ENCODE measurements at places on chromosomes 5 and 9. TPM values are rescaled to one million over a fixed set of nuclear protein-coding genes. Genes with fewer than 3 reads are reported as not detected.

The CDH6 gene
- total RNA-seq: not detected

DNA sequence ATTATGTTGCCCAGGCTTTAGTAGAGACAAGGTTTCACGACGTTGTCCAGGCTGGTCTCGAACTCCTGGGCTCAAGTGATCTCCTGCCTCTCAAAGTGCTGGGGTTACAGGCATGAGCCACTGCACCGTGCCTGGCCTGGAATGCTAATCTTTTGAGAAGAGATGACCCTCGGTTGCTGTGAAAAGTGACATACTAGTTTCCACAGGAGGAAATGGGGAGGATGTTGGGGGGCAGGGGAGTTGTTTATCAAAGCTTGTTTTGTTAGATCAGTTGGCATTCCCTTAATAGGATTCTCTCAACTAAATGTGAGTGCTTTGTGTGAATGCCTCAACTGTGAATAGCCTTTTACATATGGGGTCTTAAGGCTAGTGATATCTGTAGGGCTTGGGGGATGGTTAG is 16.4 kb upstream of the MATR3 start:
- H3K4me1 ChIP-seq: peaks cover 45% of the 10 kb centered on the region

The NPR2 gene
- total RNA-seq: 15.4 TPM

- peaks cover 6% of the 10 kb centered on the region for H3K27me3 ChIP-seq
- H3K36me3 ChIP-seq: no peaks in the 10 kb centered on the region
- no peak overlapping the region for H3K4me3 ChIP-seq
- no peak for DNase-seq
- H3K27ac ChIP-seq: no peak overlapping the region
Observed at GRCh38 chr5:88552426-88552825, 283.8 kb upstream of the TMEM161B start.

DNA sequence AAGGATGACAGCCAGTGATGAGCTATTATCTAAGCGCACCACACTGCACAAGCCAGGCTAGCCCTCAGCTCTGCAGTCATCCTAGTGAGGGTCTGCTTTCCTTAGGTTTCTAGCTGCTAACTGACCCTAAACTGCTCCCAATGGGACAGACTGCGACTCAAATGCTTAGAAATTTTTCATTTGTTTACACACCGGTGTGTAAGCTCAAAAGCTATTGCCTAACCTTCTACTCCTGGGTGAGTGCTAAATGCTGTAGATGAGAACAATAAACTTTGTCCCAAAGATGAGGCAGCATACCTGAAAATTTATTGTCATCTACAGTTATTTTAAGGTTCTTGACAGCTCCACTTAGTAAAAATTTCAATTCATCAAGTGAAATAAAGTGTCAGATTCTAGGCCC is 311.4 kb downstream of the TMEM167A start:
- no peaks in the 10 kb centered on the region for H3K36me3 ChIP-seq
- no peak overlapping the region for H3K27ac ChIP-seq
- H3K4me1 ChIP-seq: no peaks in the 10 kb centered on the region
- peaks cover 11% of the 10 kb centered on the region for H3K27me3 ChIP-seq
- no peak overlapping the region for H3K4me3 ChIP-seq

- no peaks in the 10 kb centered on the region for H3K4me1 ChIP-seq
- no peak for DNase-seq
- H3K27me3 ChIP-seq: no peaks in the 10 kb centered on the region
- H3K4me3 ChIP-seq: no peak overlapping the region
Observed at GRCh38 chr5:137156180-137156579, 342.9 kb downstream of the SPOCK1 start.

The ORM2 gene
- not detected for total RNA-seq

DNA sequence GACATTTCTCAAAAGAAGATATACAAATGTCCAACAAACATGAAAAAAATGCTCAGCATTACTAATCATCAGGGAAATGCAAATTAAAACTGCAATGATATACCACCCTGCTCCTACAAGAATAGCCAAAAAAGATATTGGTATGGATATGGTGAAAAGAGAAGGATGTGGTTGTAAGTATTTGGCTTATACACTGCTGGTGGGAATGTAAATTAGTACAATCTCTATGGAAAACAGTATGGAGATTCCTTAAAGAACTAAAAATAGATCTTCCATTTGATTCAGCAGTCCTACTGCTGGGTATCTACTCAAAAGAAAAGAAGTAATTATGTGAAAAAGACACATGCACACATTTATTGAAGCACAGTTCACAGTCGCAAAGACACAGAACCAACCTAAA is 67.6 kb upstream of the RUSC2 start:
- no peak for DNase-seq
- no peaks in the 10 kb centered on the region for H3K36me3 ChIP-seq
- no peaks in the 10 kb centered on the region for H3K4me1 ChIP-seq

DNA sequence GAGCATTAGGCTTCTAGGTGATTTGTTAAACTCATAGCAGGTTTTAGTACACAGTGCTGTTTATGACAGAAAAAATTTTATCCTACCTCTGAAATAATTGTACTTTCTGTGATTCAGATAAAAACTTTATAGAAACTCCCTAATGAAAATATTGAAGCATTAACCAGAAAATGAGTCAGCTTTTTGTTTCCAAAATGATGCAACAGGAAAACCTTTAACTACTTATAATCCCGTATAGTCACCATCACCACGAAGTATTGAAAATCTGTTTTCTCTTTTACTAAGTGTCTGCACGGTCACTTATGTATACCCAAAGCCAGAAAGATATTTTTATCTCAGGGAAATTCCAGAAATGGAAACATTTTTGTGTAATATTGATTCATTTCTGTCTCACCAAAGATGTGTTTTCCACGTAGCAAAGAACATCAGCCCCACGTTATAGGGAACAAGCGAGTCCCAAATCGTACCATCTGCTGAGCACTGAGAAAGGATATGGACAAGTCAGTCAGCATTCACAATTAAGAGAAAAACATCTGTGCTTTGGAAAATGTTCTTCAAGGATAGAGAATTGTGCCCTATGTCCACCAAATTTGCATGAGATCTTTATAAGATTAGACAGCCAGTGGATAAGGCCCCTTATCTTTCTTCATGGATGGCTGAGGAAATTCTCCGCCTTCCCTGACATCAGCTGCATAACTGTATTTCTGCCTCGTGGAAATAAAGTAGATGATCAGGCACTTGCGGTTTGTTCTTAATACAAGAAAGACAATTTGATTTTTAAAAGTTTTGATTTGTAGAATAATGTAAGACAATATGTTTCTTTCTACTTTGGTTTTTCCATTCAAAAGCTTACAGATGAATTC is 41.9 kb downstream of the TNFAIP8 start:
- peak overlapping the region; percentile 83 for H3K27ac ChIP-seq
- no peaks in the 10 kb centered on the region for H3K27me3 ChIP-seq
- H3K4me3 ChIP-seq: peak overlapping the region; percentile 11

DNA sequence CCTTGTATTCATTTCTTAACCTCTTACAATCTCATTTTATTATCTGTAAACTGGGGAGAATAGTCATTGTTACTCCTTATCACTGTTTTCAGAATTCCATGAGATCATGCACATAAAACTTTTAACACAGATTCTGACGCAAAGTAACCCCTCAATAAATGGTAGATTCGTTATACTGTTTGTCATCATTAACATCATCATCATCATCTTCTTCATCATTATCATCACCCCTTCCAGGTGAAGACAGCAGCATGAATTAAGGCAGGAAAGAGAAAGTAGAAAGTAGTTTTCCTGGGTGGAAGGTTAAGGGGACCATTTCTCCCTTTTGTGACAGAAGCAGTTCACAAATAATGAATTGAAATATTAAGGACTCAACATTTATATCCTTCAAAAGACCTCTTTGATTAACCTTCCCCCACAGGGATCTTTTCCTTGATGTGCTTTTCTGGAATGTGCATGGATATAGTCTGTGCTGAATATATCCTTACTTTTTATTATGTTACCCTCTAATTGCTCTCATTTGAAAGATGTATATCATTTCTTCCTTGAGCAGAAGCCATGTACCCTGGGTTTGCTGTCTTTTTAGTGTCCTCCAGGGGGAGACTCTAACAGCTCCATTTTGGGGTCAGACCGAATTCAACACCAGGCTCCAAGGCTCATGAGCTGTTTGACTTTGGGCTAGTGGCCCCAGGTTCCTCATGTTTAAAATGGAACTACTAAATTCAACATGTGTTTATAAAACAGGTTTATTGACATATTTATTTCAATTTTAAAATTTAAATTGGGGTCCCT is 1029.9 kb upstream of the WWC1 start:
- no peak for DNase-seq
- H3K4me3 ChIP-seq: no peak overlapping the region
- no peaks in the 10 kb centered on the region for H3K4me1 ChIP-seq
- H3K36me3 ChIP-seq: no peaks in the 10 kb centered on the region

- no peaks in the 10 kb centered on the region for H3K27me3 ChIP-seq
- H3K4me1 ChIP-seq: peaks cover 18% of the 10 kb centered on the region
- H3K4me3 ChIP-seq: peak overlapping the region; percentile 15
Observed at GRCh38 chr9:123548741-123549545, 192.9 kb downstream of the CRB2 start.

The IL17B gene
- not detected for total RNA-seq

The IL33 gene
- total RNA-seq: not detected

DNA sequence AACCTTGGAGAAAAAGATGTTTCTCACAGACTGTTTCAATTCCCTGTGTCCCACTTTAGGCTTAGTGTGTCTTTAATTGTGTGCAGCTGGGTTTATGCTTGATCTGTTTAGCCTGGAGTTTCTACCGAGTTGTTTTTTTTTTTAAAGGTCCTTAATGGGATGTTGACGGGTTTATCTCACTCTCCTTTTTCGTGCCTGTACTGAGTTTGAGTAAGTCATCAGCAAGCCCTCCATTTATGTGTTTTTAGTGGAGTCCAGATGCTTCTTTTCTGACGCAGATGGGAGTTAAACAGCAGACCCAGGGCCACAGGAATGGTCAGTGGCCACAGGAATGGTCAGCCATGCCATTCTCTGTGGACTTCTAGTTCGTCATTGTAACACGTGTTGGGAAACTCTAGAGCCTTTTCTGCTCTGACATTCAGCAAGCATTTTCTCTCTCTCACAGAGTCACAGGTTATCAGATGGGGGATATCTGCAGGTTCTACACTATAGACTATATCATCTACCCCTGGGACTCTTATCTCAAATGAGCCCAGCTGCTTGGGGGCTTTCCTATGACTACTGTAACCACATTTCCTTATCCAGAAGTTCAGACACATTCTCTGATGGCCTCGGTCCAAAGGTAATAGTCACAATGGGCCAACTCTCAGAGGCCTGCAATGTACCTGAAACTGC is 190.5 kb downstream of the TTLL11 start:
- peaks cover under 1% of the 10 kb centered on the region for H3K27me3 ChIP-seq
- H3K27ac ChIP-seq: no peak overlapping the region
- H3K4me3 ChIP-seq: no peak overlapping the region
- no peaks in the 10 kb centered on the region for H3K36me3 ChIP-seq
- H3K4me1 ChIP-seq: no peaks in the 10 kb centered on the region
- no peak for DNase-seq

DNA sequence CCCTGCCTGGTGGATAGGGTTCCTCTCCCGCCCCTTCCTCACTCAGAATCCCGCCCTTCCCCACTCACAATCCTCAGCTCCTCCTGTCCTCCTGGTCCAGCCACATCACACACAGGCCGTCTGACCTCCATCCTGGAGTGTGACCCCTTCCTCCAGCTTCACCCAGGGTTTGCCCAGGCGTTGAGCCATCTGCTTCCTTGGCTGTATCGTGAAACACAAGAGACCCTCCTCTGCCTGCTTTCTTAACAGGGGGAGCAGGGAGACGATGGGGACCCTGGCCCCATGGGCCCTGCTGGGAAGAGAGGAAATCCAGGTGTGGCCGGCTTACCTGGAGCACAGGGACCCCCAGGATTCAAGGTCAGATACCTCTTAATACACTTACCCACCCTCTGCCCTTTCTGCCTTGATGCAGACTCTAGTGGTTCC is 32.3 kb upstream of the ORM1 start:
- peaks cover 2% of the 10 kb centered on the region for H3K36me3 ChIP-seq
- peaks cover 2% of the 10 kb centered on the region for H3K27me3 ChIP-seq
- DNase-seq: no peak
- no peak overlapping the region for H3K4me3 ChIP-seq

DNA sequence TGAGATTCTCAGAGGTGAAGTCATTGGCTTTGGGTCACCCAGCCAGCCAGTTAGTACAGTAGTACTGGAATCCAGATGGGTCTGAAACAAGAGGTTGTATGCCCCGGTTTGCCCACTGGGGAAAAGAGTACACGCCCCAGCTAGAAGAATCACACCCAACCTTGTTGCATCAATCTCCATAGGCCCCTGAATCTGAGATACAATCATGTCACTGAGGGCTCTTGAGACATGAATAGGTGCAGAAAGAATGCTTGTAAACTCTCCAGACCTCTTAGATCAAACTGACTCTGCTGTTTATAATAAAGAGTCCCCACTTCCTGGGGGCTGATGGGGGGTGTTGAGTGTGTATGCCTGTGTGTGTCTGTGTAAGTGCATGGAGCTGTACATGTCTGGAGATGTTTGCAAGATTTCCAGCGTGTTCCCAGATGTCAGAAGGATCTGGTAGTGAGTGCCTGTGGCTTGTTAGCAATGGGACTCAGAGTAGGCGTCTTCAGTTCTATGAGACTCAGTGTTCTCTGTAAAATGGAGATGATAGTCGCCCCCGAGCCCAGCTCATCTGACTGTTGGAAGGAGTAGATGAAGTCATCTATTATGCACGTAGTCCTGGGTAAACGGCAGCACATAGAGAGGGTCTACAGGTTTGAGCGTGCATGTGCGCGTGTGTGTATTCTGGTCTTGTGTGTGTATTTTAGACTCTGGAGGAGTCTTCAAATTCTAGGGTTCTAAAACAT is 48.2 kb downstream of the COL27A1 start:
- no peaks in the 10 kb centered on the region for H3K4me1 ChIP-seq
- no peak for DNase-seq
- H3K27me3 ChIP-seq: no peaks in the 10 kb centered on the region
- no peak overlapping the region for H3K27ac ChIP-seq
- H3K4me3 ChIP-seq: no peak overlapping the region

The CDKN2B-AS1 gene
- 0.42 TPM for total RNA-seq

The DOCK8 gene
- 121 TPM for total RNA-seq

DNA sequence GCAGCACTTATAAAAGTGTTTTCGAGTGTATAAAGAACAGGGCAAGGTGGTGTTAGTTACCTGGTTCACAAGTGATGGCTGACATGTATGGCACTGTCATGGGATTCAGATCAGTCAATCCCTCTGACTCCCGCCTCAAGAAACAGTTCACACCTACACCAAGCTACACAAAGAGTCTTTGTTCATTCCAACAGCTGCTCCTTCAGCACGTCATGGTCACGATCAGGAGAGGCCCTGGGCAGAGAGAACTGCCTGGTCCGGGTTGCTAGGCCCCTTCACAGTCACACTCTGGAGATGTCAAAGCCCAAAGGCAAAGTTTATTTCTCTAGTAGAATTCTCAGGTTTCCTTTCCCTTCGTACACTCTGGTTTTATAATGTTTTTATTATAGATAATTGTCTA is 426.7 kb downstream of the ZSWIM6 start:
- H3K36me3 ChIP-seq: no peaks in the 10 kb centered on the region
- no peak overlapping the region for H3K4me3 ChIP-seq
- no peaks in the 10 kb centered on the region for H3K4me1 ChIP-seq

The OBP2A gene
- not detected for total RNA-seq
